Adipocyte (in vitro differentiated cells): ENCODE measurements at places on chromosomes 5 and 9.

GRCh38 chr9:123597876-123598556 lies 242.0 kb downstream of the CRB2 start:
- no peak for DNase-seq

- no peak for DNase-seq
Observed at GRCh38 chr5:174801798-174802197, 77.4 kb downstream of the MSX2 start.

DNA sequence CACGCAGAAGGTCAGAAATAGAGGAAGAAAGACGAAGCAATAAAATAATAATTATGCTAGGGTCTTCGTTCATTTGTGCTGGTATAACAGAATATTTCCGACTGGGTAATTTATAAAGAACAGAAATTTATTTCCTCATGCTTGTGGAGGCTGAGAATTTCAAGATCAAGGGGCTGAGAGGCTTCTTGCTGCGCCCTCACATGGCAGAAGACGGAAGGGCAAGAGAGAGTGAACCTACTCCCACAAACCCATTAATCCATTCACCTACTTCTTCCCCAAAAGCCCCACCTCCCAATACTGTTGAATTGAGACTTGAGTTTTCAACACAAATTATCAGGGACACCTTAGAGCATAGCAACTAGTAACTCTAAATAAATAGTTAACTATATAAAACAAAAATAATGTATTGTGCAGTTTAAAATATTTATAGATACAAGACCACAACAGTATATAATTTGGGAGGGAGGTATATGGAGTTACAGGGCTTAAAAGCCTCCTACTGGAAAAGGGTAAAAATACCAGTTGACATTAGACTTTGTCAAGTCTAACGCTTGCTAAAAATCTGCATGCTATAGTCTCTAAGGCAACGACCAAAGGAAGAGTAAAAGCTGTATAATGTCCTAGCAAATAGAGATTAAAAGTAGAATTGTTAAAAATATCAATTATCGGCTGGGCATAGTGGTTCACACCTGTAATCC lies 40.3 kb upstream of the NAA35 start:
- peak; percentile 37 for DNase-seq

DNA sequence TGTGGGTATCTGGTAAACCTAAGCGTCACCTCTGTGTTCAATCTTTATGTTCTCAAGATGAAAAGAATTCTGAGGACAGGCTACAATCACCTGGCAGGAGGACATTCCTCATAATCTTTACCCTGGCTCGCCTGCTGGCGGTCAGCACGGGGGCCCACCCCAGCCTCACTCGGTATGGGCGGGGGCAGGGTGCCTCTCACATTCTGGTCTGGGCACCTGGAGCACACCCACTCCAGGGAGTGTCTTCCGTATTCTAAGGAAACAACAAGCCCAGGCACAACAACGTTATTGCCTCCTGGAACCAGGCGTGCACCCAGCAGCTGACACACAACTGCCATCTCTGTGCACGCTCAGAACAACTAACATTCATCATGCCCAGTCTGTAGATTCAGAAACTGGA lies 179.8 kb downstream of the ROR2 start:
- no peak for DNase-seq

DNA sequence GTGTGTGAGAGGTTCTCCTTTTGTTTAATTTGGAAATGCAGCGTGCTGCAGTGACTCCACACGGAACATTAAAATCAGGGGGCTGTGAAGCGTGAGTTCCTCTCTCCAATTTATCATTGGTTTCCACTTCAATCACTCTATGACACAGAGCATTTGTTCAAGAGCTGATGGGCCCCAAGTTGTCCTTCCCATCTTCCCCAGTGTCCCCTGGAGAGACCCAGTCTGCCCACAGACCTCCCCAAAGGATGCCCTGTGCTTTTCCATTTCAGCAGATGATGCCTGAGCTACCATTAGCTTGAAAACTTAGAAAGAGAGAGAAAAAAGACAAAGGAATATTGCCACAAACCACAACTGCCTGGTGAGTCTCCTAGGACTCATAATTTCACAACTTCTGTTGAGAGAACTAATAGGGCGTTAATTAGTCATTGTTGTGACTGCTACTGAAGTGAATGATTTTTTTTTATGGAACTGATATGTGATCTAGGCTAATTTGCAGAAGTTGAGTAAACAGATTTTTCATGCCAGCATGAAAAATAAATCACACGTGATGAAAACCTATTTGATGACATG lies 772.7 kb downstream of the SEMA5A start:
- no peak for DNase-seq

DNA sequence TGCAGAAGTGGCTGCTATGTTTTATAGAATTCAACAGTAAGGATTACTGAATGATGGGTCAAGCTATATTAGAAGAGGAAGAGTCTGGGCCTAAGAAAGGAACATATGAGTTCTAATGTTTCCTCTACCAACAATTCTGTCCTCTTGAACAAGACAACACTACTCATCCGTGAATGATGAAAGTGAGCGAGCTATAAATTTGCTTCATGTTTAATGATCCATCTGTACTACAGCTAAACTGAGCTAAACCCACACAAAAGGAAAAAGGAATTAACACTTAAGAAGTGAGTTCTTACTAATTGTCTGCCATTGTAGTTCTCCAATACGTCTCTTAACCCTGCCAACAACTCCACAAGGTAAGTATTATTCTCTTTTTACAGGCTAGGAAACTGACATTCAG lies 204.4 kb downstream of the GLIS3 start:
- DNase-seq, result no peak

- no peak for DNase-seq
Observed at GRCh38 chr5:162190-162564, 29.1 kb upstream of the LRRC14B start.

- DNase-seq, result peak; percentile 50
Observed at GRCh38 chr5:94240993-94241651, 377.3 kb downstream of the KIAA0825 start.

DNA sequence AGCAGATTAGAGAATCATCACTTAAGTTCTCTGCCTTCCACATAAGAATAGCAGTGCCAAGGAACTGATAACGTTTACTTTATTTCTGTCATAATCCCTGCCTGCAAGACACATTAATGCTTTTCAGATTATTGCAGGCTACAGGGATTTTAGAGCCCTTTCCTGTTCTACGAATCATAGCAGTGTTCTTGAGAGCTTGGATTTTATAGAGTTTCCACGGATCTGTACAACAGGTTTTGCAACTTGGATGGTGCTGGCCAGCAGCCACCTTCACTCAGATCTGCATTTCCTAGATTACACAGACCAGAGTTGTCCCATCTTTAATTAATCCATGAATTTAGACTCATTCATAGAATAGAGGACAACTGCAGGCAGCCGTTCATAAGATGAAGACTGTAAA lies 38.1 kb downstream of the SLC12A2 start:
- no peak for DNase-seq

DNA sequence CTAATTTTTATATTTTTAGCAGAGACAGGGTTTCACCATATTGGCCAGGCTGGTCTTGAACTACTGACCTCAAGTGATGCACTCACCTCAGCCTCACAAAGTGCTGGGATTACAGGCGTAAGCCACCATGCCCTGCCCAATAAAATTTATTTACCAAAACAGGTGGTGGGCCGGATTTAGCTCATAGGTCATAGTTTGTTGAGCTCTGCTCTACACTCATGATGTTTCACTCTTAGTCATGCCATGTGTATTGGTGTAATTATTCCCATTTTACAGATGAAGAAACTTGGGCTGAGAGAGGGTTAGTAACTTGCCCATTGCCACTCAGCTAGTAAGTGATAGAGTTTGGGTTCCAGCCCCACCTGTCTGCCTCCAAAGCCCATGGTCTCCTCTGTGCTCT lies 93.1 kb upstream of the WWC1 start:
- no peak for DNase-seq

DNA sequence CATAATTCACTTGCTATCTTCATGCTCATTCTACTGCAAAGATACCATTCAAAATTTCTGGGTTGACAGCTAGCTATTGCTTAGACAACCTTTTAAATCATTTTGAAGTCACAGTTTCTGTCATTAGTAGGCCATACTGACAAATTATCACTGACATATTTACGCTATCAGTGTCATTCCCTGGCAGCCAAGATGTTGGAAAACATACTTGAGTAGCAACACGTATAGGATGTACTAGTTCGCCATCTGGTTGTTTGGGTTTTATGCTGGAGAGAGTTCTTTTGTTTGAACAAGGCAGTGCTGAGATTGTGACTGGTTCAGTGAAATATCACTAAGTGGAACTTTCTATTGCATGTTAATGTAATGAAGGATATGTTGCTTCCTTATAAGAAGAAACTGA lies 621.9 kb downstream of the DTWD2 start:
- no peak for DNase-seq

GRCh38 chr5:72006361-72006760 lies 100.9 kb upstream of the MAP1B start:
- DNase-seq, result peak; percentile 26
